ENCODE measurements at places on chromosomes 12 and 14.

DNA sequence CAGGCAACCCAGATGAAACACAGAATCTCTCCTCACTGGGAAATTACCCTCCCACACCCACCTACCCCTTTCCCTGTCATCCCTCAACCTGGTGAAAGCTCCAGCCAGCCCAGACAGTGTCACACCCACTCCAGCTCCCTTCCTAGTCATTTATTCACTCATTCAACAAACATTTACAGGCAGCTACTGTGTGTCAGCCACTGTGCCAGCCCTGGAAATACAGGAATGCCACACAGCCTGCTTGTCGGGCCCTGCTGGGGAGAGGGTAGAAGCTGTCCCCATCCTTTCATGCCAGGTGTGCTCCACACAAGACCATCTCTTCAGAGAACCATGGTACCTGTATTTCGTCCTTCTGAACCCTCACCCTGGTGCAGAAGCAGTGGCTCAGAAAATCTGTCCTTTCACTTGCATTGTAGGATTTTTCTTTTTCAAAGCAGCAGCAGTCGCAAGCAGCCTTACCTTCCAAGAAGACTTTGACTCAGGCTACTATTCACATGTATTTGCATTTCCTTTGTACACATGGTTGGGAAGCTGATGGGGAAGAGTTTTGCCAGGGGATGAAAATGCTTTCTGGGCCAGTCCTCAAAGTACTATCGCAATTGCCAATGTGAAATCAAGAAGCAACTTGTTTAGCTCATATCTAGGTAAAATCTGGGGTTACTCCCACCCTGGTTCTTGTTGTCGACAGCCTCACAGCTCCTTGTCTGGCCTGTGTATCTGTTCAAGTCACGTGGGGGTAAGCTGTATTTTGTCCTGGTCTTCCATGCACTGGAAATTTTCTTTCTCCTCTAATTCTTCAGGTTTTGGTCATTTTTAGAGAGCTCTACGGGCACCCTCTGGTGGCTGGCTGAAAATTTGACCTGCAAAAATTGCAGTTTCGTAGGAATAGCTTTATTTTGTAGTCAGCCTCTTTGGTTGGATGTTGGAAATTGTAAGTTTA lies 147.4 kb upstream of the EGLN3 start:
- H3K4me1 ChIP-seq, result peaks cover 17% of the 10 kb centered on the region
- no peak overlapping the region for H3K27ac ChIP-seq
- no peaks in the 10 kb centered on the region for H3K36me3 ChIP-seq

- no peaks in the 10 kb centered on the region for H3K27me3 ChIP-seq
- no peaks in the 10 kb centered on the region for H3K36me3 ChIP-seq
Observed at GRCh38 chr14:59274991-59275391, 86.5 kb downstream of the DAAM1 start.

DNA sequence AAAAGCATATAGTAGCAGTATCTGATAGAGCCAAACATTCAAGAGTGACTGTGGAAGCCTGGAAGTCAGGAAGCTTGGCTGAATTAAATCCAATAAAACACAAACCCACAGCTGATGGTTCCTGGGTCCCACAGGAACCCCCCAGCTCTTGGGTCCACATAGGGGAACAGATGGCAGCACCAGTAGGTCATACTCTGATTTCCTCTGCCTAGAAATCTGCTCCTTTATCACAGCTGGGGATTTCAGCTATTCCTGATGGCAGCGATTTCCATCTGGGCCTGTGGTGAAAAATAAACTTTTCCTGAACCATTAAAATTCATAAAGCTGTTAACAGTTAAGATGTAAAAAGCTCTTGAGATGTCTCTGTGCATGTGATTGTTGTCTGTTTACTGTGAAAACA lies 202.0 kb upstream of the FRMD6 start:
- H3K27me3 ChIP-seq, result no peaks in the 10 kb centered on the region
- DNase-seq, result no peak
- no peak overlapping the region for H3K27ac ChIP-seq
- H3K4me3 ChIP-seq, result no peak overlapping the region
- peaks cover 5% of the 10 kb centered on the region for H3K4me1 ChIP-seq

DNA sequence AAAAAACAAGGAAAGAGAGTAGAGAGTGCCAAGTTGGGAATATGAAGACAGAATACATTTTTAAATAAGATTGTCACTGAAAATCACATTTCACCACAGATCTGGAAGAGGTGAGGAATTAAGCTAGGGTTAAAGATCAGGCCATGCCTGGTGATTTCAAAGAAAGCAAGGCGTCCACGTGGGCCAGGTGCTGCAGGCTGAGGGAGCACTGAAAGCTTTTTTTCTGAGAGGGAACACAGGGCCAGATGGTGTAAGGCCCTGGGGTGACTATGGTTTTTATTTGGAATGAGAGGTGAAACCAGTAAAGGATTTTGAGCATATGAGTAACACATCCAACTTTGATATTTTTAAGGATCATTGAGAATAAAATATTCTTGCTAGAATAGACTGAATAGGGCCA lies 20.9 kb downstream of the SYT1 start:
- H3K27ac ChIP-seq, result no peak overlapping the region
- no peaks in the 10 kb centered on the region for H3K4me1 ChIP-seq
- no peaks in the 10 kb centered on the region for H3K27me3 ChIP-seq
- no peaks in the 10 kb centered on the region for H3K36me3 ChIP-seq
